Cerebellum (tissue), 4 donors: ENCODE measurements at places on chromosomes 16 and 17. TPM values are rescaled to one million over a fixed set of nuclear protein-coding genes. Genes with fewer than 3 reads are reported as not detected.
A peak's percentile ranks its signal among the peaks of the same experiment; 100 is the strongest.

GRCh38 chr16:21653571-21653970 lies 1.2 kb upstream of the IGSF6 start:
- no peak for DNase-seq

DNA sequence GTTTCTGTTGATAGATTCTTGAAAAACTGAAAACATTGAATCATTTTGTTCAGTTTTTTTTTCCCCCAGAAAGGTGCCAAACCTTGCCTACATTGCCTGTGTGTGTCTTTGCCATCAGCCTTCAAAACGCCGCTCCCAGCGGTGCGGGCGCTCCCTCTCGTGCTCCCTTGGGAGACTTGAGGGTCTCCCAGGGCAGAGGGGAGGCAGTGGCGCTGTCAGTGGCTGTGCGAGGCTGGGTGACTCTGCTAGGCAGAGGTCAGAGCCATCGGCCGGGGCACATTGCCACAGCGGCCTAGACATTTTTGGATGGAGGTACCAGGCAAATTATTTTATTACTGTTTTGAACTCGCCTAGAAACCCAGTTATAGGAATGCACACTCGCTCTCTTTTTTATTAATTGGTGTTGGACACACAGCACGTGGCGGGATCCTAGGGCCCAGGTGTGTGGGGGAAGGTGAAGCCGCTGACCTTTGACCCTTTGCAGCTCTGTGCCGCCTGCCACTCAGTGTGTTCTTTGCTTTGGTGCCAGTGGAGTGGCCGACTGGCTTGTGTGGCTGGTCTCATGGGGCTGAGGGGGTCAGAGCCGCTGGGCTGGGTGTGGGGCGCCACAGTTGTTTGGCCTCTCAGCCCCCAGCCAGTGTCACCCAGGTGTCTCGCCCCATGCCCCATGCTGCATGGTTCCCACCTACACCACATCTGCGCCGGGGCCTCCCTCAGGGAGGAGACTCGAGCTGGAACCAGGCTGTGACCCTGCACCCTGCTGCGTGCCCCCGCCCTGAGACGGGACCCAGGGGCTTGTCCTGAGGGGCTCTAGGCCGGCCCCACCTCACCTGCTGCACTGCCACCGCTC lies 115.7 kb downstream of the BANP start:
- no peak for DNase-seq

GRCh38 chr17:1000597-1001461 lies 3.9 kb downstream of the TIMM22 start:
- DNase-seq = no peak

DNA sequence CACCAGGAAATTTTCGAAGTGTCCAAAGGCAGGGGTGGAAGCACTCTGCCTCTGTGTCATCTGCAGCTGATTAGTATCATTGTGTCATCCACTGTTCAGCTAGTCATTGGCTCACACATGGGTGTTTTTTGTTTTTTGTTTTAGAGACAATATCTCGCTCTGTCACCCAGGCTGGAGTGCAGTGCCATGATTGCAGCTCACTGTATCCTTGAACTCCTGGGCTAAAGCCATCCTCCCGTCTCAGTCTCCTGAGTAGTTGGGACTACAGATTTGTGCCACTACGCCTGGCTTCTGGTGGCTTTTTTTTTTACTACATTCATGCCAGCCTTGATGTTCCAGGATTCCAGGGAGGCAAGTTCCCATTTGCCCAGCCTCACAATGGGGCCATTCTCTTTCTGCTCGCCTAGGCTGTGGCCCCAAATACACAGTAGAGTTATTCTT lies 32.5 kb upstream of the MYO18A start:
- DNase-seq = no peak

DNA sequence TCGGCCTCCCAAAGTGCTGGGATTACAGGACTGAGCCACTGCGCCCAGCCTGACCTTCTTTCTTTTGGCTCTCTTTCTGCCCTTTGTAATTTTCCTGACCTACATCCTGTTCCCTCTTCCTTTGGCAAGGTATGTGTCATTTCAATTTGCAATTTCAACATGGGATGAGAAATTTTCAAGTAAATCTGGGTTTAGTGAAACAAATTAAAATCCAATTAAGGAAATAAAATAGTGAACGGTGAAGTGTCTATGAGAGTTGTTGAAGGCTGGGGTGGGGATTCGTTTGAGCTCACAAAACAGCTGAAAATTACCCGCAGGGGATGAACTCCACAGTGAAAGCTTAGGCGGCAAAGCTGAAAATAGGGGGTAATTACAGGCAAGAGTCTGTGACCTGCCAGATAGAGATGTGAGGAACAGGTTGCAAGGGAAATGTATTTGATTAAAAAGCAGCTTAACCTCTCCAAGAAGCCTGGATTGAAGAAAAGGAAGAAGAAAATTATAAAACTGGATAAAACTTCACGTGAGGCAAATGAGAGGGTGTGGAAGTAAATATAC lies 277.7 kb downstream of the UTP18 start:
- peak; percentile 50 for DNase-seq

- DNase-seq = no peak
Observed at GRCh38 chr17:15092762-15093161, 172.4 kb downstream of the PMP22 start.

DNA sequence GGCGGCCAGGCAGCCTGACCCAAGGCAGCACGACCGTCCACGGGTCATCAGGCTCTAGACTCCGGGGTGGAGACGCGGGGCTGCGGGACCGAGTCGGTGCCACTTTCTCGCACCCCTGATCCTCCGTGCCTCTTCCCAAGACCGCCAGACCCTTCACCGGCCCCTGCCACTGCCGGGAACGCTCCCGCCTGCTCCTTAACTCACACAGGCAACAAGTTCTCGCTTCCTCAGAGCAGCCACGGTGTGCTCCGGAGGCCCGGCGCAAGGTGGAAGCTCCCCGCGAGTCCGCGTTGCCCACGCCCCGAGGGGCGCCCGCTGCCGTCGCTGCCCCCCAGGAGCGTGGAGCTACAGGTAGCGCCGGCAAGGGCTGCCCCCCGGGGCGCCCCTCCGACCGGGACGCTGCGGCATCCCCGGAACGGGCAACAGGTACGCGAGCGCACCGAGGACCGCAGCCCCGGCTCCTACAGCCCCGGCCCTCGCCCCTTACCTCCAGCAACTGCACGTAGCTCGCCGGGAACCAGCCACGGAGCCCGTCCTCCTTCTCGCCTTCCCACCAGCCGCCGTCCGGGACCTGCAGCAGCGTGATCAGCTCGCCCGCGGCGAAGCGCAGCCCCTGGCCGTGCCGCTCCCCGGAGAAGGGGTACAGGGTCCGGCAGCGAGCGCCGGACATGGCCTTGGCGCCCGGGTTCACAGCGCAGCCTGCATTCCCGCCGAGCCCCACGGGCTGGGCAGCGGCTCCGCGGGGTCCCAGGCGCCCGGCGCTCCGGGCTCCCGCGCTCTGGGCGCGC lies 491 bp downstream of the GAS7 start:
- DNase-seq = no peak

DNA sequence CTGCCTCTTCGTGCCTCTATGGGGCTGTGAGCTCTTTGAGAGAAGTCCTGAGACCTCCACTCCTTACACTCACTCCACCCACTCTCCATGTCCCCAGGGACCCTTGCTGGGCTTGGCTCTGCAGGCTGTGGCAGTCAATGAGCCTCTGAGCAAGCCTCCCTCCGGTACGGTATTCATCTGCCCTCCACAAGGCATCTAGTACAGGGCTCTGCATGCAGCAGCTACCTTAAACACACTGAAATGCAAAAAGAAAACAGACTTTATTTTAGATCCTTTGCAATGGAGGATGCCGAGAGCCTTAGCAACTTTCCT lies 38.9 kb upstream of the SMPD3 start:
- no peak for DNase-seq

GRCh38 chr16:1525871-1526607 lies 7.4 kb upstream of the TMEM204 start:
- no peak for DNase-seq

DNA sequence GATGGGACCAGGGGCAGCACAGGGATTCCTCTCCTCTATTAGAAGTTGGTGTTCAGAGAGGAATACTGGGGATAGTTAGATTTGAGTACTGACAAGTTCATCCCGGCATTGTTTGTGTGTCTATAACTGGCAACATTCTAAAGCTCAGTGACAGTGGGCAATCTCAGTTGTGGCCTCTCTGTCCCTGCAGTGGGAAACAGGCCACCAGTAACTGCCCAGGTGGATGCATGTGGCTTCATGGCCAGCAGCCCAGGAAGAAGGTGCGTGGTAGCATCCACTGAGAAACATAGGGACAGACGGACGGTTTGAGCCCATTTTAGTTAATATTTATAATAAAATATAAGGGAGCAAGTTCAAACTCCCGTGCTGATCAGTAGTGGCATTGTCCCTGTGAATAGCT lies 51.5 kb downstream of the B9D1 start:
- peak; percentile 59 for DNase-seq

- no peak for DNase-seq
Observed at GRCh38 chr16:86511317-86512161, 1.2 kb downstream of the FOXF1 start.

The SLC5A11 gene
- total RNA-seq = not detected

The HOXB5 gene
- not detected for total RNA-seq

The CNP gene
- 27.5 TPM for total RNA-seq

The CHST5 gene
- total RNA-seq = 0.45 TPM

The BRIP1 gene
- 16.0 TPM for total RNA-seq

The MYO15A gene
- 1.6 TPM for total RNA-seq

The MPO gene
- 2.7 TPM for total RNA-seq
